Keratinocyte (primary cell): ENCODE measurements at places on chromosomes 6 and 20.

DNA sequence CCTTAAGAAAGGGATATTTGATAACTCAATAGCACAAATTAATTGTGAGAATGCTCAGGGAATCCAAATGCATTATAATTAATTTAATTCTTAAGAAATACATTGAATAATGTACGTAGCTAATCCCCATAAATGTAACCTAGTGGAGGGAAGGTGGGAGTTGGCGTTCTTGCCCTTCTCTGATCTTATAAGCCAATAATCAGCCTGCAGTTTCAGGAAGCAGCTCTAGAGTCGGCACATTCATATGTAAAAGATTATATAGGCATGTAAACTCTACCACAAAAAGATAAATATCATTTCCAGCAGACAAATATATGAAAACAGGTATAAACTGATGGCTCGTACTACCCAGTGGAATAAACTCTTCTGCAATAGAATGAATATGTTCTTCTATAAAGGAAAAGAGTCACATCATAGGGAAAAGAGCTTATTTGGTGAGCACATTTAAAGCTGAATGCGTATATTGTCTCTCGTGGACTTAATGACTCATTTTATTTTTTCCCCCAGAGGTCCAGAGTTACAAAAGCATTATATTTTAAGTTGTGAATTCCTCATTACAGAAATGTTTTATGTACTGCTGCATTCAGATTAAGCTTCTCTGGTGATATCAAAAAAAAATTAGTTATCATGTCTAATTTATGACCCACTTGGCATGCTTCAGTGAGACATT is 112.2 kb downstream of the TFAP2A start:
- DNase-seq, result no peak

- no peak for DNase-seq
These were observed 94.2 kb downstream of the OLIG3 start for GRCh38 chr6:137399881-137400443.

DNA sequence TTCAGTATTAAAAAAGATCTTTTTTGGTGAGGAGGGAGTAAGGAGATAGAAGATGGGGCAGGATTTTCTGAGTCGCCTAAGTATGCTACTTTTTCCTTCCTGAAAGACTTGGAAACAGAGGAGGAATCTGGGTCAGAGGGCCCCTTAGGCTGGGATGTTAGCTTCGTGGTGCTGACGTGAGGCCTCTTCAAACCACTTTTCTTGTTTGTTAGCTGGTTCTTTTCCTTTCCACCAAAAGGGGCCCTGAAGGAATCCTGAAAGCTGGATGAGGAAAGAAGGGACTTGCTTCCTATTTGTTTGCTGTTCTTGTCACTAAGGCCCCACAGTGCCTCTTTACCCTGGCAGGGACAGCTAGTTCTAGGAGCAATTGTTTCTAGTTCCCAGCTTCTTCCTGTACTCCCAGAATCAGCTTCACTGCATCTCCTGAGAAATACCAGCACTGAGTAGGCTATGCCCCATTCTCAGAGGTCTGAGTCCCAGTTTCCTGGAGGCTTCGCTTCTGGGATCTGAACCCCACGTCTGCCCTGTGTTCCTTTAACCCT is 2.2 kb upstream of the IL20RA start:
- DNase-seq, result no peak

DNA sequence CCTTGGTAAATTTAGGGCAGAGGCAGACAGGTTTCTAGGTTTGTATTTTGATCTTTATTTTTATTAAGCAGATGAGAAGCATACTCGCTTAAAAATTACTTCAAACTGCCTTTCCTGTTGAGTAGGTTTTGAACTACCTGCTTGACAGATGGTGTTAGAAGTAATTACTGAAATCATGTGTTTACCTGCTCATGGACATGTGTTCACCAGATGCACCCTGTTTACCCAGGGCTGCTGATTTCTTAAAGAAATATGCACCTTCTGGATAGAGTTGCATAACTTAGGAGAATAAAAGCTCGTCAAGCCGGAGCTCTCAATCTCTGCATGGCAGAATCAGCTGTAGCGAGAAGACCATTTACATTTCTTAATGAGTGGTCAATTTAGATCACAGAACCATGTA is 165.1 kb downstream of the CDKAL1 start:
- no peak for DNase-seq

- no peak for DNase-seq
These were observed 9.9 kb downstream of the SDCBP2 start for GRCh38 chr20:1319051-1319450.

DNA sequence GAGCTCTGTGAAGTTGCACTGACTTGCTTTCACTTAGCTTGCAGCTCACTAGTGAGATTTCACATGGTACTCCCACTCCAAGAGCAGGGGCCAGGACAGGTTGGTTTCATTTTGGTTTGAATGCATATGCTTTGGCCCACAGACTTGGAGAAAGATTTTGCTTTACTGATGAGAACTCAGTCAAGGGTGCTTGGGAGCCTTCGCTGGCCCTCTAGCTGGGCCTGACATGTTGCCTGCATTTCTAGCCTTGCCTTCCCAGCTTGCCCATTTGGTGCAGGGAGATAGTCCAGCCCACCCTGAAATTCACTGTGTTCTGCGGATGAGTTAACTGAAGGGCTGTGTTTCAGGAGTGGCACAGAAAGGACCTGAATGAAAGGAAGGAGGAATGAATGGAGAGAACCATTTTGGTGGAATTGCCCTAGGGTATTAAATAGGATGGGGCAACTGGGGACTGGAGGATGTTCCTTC is 1.9 kb downstream of the SGK1 start:
- no peak for DNase-seq

DNA sequence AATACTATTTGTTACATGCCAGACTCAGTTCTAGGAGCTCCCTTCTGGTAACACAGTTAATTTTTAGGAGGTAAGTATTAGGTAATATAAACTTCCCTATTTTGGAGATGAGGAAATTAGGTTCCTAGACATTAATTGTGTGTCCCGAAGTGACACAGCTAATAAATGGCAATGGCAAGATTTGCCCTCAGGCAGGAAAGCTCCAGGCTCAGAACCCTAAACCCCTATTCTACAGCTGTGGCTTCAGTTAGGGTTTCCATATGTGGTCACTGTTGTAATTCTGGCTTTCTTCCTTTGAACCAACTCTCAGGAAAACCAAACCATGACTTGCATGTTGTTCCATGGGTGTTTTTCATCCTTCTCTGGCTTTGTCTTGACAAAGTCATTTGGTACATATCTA is 188.2 kb downstream of the PLCB1 start:
- DNase-seq, result no peak

- DNase-seq, result no peak
These were observed 179.3 kb downstream of the MTFR2 start for GRCh38 chr6:136070815-136071214.

DNA sequence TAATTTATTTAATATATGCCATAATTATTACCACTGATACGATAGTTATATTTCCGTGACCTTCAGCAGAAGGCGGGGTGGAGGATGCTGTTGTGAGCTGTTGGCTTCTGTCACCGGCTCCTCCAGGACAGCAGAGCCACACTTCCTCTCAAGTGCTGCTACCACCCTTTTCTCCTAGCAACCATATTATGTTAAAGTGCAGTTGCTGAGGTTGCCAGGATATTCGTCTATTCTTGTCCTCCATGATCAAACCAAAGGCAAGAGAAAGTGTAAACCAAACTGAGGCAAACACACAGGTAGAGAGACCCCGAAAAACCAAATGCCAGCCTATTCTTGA is 27.8 kb downstream of the RGS17 start:
- no peak for DNase-seq
